ENCODE measurements at places on chromosomes 7 and 10. TPM values are rescaled to one million over a fixed set of nuclear protein-coding genes. Genes with fewer than 3 reads are reported as not detected.

DNA sequence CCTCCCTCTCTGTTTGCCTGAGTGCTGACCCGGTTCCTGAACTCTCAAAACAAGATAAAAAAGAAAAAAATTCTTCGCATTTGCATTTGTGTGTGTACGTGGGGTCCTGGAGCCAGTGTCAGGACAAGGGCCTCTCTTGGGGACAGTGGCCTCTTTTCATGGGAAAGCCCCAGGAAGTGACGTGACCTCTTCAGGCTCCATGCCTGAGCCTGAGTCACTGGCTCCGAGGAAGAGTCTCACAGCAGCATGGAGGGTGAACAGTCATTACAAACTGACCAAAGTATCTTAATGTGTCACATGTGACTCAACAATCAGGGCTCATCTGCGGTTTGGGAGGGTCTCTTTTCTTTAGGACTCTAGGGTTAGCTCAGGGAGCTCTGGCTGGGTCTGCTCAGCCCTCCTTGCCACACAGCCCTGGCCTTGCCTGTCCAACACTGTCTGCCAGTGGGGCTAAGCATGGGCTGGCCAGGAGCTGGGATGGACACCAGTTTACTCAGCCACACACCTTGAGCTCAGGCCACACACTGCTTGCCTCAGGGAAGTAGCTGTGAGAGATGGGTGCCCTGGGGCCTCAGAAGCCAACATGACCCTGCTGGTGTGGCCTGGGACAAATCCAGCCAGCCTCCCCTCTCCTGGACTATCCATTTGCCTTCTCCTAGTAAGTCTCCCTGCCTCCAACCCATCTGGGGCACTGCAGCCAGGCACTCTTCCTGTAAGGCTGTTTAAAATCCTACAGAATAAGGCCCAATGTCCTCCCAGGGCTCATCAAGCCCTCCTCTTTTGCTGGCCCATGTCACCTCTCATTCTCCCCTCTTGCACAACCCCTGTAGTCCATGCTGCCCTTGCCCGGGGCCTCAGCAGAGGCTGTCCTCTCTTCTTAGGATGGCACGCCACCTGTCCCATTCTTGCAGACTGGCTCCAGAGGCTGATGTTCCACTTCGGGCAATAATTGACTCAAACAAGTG, 10.5 kb downstream of the TMEM273 start:
- DNase-seq, result peak; percentile 88

GRCh38 chr10:69817078-69817581, 15.4 kb downstream of the COL13A1 start:
- peak; percentile 61 for DNase-seq

DNA sequence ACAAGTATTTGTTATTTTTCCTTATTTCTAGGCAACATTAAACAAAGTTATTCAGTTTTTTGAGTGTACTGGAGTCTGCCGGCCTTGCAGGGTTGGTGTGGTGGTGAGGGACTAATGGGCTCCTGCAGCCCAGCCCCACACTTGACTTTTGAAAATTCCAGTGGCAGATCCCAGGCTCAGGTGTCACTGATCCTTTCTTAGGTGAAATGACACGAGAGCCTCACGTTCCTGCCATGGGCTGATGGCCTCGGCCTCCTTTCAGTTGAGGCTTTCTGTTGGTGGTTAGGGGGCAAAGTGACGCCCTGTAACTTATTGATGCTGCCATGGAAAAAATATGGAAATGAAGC, 117.9 kb downstream of the NKX6-2 start:
- DNase-seq, result no peak

GRCh38 chr7:1529383-1530116, 952 bp upstream of the MAFK start:
- peak; percentile 65 for DNase-seq

DNA sequence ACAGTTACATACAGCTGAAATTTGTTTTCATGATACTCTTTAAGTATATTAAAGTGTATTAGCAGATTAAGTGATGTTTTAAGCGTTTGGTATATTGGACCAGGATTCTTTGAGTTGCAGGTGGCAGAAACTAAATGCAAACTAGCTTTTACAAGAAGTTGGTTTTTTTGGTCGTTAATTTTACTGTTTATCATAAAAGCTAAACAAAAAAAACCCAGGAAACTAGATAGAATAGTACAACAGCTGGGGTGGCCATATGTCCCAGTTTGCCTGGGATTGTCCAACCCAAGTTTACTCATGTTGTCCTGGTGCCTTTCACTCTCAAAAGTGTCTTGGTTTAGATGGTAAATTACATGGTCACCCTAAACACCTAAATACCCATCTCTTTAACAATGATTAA, 108.7 kb downstream of the PHTF2 start:
- DNase-seq, result no peak

DNA sequence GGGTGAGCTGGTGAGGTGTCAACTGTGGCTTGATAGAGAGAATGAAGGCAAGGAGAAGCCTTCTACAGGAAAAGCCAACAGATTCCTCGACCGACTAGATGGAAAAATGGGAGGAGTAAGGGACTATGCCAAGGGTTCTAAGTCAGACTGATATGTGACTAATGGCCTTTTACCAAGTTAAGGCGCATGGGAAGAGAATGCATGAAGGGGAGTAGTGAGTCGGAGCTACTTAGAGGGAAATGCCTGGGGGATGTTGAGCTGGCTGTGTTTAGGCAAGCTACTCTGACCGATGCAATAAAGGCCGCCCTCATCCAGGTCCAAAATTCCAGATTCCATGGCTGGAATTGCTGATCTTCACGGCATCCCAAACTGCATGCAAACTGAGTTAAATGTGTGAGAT, 48.2 kb downstream of the APBB1IP start:
- DNase-seq, result no peak

The GPR26 gene
- not detected for total RNA-seq
